ENCODE measurements at places on chromosomes 5 and 9. TPM values are rescaled to one million over a fixed set of nuclear protein-coding genes. Genes with fewer than 3 reads are reported as not detected.

The P4HA2 gene
- total RNA-seq: 88.7 TPM

The OR13C5 gene
- not detected for total RNA-seq

The EGFL7 gene
- total RNA-seq: 72.0 TPM

The LCN6 gene
- 22.2 TPM for total RNA-seq

The MCIDAS gene
- not detected for total RNA-seq

The LCP2 gene
- total RNA-seq: 6.7 TPM

- no peak for DNase-seq
Measured at GRCh38 chr5:759781-760362, 24.7 kb downstream of the ZDHHC11B start.

- no peak for DNase-seq
Measured at GRCh38 chr5:43227655-43228054, 35.6 kb downstream of the NIM1K start.

DNA sequence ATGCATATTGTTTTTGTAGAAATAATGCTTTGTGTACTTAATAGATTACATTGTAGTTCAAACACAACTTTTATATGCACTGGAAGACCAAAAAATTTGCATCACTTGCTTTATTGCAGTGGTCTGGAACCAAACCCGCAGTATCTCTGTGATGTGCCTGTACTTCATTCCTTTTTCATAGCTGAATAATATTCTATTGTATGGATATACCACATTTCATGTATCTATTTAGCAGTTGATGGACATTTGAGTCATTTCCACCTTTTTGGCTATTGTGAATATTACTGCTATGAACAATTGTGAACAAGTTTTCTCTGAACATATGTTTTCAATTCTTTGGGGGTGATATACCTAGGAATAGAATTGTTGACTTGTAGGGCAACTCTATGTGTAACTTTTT is 40.1 kb downstream of the ITGA1 start:
- DNase-seq: no peak

- DNase-seq: no peak
Measured at GRCh38 chr9:129876815-129877214, 41.6 kb downstream of the USP20 start.

DNA sequence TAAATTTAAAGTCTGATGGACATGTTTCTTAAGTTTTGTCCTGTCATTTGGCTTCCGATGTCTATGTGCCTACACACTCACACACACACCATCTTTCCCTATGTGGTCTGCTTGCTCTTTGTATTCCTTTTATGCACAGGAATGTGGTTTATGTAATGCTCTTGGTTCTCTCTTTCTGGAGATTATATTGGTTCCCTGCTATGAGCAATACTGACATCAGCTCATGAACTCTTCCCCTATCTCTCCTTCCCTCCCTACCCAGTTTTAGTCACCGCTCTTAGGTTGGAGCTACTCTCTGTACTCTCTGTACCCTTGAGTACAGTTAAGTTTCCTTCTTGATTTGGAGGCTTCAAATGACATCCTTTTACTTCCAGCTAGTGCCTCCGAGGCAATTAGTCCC is 77.9 kb upstream of the MVB12B start:
- DNase-seq: no peak

DNA sequence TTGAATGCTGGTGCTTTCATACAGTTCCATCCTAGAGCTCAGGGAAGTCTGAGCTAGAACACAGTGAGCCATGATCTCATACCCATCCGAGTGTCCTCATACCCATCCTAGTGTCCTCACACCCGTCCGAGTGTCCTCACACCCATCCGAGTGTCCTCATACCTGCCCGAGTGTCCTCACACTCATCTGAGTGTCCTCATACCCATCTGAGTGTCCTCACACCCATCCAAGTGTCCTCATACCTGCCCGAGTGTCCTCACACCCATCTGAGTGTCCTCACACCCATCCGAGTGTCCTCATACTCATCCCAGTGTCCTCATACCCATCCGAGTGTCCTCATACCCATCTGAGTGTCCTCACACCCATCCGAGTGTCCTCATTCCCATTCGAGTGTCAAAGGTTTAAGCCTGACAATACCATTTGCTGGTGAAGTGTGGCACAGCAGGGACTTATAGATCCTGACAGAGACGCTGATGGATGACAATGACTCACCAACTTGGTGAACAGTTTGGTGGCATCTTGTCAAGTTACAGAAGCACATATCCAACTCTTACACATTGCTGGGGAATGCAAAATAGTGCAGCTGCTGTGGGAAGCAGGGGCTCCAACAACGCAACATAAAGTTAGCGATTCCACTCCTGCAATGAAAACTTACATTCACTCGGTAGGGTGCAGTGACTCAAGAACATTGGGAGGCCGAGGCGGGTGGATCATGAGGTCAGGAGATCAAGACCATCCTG is 77.0 kb upstream of the COL5A1 start:
- no peak for DNase-seq

- no peak for DNase-seq
Measured at GRCh38 chr5:151695464-151695863, 8.7 kb upstream of the SPARC start.

DNA sequence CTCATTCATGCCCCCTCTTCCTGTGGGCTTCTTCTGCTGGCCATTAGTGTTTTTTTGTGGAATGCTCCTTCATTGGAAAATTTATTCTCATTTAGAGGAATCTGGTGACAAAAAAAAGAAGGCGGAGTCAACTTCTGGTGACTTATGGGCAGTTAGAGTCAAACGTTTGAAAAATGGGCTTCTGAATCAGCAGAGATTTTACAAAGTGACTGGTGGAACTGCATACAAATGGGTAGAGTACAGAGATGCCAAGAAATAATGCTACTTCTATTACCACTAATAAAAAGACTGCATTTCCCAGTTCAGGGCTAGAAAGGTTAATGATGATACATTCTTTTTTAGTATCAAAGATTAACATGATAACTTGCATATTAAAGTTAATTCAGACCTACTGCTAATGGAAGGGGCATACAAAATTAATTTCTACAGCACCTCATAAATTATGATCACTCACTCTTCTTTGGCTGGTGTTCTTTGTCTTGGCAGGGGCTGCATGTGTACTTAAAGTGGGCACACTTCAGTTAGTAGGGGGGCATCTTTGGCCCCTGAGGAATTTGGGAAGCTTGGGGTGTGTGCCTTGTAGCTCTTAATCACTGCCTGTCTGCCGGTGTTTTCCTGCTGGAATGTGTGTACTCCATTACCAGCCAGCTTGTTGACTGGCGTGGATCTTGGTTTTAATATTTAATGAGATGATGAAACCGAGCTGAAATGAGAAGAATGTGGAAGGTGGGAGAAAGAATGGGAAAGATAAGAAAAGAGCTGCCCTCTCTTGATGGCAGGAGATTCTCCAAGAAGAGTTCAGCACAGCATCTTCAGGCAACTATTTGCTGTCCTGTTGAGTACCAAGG is 148.9 kb downstream of the DOCK2 start:
- DNase-seq: no peak

DNA sequence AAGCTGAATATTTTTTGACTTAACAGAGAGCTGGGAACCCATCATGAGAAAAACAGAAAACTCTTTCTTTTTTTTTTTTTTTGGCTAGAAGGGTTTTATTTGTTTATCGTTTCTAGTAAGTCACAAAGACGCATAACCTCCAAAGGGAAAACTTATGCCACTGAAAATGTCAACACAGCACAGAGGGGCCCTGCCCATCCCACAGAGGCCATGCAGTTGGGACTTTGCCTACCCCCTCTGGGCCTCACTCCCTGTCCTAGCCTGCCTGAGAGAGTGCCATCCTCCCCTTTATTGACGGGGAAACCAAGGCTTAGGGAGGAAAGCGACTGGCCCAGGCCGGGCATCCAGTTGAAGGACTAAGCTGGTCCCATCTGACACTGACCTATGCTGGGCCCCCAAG is 74.7 kb downstream of the VAV2 start:
- no peak for DNase-seq

DNA sequence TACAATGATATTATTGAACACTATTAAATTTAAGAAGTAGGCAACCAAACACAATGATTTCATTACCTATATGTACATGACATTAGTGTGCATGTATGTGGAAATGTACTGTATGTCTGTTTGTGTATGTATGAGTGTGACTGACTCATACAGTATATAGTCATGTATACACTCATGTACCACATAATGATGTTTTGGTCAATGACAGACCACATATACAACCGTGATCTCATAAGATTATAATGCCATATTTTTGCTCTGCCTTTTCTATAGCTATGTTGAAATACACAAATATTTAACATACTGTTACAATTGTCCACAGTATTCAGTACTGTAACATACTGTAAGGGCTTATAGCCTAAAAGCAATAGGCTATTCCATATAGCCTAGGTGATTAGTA is 19.7 kb downstream of the SVEP1 start:
- no peak for DNase-seq

GRCh38 chr5:152688561-152689249 is 283.6 kb upstream of the NMUR2 start:
- no peak for DNase-seq

Data from Right ventricle myocardium inferior (tissue), 1 donor.